ENCODE measurements at places on chromosomes 6 and 20.

- no peak for DNase-seq
These were observed 30.4 kb downstream of the CD40 start for GRCh38 chr20:46148313-46149208.

DNA sequence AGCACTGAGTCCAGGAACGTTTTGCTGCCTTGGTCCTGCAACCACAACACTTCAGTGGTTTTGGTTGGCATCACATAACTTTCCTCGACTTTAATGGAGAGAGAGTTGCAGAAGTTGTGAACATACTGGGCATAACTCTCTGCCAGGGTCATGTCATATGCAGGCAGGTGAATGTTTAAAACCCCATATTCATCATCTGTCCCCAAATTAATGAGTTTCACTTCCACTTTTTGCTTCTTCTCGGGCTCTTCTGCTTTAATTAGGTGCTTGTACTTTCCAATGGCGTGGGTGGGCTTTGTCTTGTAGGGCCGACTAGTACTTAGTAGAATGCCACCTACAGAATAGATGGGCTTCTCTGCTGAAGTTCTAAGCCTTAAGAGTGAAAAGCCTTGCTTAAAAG lies 45.2 kb upstream of the TFAP2A start:
- DNase-seq: no peak

- no peak for DNase-seq
These were observed 1.8 kb upstream of the PRDM1 start for GRCh38 chr6:106084106-106084988.

DNA sequence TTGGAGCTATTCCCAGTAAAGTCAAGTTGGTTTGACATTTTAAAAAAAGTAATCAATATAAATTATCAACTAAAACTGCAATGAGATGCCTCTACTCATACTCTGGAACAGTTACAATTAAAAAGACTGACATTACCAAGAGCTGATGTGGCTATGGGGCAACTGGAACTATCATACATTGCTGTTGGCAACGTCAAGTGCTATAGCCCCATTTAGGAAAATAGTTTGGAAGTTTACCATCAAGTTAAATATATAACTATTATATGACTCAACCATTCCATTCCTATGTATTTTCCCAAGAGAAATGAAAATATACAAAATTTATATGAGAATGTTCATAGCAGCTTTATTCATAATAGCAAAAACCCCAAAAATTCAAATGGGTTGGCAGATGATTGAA lies 111.4 kb upstream of the HDGFL1 start:
- DNase-seq: no peak

GRCh38 chr20:22020201-22020600 lies 314.7 kb downstream of the PAX1 start:
- no peak for DNase-seq

- DNase-seq: no peak
These were observed 51.9 kb downstream of the STXBP5 start for GRCh38 chr6:147255948-147256674.

GRCh38 chr6:42294759-42295158 lies 77.1 kb upstream of the MRPS10 start:
- no peak for DNase-seq

DNA sequence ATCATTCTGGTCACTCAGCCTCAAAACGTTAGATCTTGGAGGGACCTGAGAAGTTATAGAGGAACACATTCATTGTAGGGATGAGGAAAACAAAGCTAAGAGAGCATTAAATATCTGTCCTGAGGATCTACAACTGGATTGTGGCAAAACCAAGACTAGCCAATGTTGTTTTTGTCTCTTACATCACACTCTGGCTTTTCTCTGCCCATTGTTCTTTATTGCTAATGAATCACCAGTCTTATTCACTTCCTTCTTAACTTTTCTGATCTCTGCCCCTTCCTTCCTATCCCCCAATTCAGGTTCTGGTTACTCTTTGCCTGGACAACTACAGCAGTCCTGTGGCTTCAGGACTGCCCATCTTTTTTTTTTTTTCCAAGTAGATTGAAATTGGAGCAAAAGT lies 57.0 kb upstream of the PREP start:
- no peak for DNase-seq

DNA sequence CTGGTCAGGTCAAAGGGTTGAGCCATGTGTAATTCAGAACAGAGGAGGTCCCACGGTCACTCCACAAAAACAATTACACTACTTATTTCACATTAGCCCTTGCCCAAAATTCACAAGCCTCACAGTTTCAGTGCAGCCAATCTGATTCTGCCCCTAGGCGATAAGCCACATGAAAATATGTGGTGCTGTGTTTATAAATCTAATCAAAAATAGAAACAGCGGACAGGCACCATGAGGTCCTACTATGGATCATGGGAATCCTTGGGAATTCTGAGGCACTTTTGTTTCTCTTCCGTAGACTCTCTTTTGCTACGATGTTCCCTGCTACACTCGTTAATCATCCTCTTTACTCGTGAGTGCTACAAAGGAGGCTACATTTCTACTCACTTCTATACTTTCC lies 476.1 kb downstream of the TFAP2A start:
- DNase-seq: no peak

- no peak for DNase-seq
These were observed 302.9 kb downstream of the CLIC5 start for GRCh38 chr6:45712786-45713185.

DNA sequence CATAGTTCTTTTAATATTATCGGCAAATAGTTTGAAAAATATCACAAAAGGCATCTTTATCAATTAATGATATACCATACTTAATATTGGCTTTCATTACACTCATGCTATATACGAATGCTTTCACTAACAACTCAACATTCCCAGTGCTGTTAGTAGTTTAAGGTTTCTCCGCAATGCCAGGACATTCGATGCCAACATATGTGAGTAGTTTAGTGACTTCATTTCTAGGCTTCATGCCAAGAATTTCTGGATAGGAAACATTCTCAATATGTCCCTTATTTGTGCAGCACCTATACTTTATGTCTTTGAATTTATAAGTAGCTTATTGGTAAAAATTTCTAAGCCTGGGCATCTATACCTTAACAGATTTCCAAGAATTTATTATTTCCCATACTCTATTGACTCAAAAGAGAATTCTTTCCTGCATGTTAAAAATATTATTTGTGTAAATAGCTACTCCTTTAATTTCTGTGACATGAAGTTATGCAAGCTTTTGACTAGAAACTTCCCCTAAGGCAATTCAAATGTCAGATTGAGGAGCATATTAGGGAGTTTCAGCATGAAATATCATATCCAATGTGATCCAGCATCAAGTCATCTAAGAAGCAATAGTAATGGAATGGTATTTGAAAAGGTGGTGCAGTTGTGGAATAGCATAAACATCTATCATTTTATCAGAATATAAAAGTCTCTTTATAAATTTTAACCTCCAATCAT lies 236.0 kb upstream of the STXBP5 start:
- DNase-seq: no peak

GRCh38 chr6:70717038-70717801 lies 49.5 kb downstream of the SMAP1 start:
- DNase-seq: no peak

DNA sequence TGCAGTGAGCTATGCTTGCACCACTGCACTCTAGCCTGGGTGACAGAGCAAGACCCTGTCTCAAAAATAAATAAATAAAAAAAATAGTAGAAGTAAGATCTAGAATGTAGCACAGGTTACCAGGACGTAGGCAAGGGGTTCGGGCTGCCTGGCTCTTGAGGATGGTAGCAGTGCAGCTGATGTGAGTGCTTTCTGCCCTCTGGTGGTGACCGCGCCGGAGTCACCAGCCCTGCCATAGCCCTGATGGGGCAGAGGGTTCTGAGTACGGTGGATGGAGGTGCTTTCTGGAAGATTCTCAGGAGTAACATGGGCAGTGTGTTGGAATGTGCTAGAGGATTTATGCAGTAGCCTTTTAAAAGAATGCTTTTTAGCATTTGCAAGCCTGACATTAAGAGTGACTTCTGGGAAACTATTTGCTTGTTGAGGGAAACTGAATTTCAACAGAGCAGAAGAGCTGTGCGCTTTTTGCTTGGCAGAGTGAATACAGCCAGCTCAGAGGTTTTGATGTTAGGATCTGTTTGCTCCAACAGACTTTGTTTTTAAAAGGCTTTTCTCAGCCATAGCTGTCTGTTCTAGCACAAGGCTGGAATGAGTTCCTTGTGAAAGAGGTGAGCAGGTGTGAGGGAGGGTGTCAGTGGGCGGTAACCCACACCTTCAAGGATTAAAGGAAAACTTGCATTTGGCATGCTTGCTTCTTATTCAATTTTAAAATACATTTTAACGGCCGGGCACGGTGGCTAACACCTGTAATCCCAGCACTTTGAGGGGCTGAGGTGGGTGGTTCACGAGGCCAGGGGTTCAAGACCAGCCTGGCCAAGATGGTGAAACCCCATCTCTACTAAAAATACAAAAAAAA lies 65.9 kb downstream of the PTPN1 start:
- no peak for DNase-seq

Data from breast epithelium (tissue), 4 donors.